ENCODE measurements at places on chromosomes 7 and 10.

GRCh38 chr10:23441251-23441650 lies 2.4 kb downstream of the OTUD1 start:
- no peak for DNase-seq

GRCh38 chr7:144787127-144787526 lies 48.7 kb downstream of the TPK1 start:
- no peak for DNase-seq

DNA sequence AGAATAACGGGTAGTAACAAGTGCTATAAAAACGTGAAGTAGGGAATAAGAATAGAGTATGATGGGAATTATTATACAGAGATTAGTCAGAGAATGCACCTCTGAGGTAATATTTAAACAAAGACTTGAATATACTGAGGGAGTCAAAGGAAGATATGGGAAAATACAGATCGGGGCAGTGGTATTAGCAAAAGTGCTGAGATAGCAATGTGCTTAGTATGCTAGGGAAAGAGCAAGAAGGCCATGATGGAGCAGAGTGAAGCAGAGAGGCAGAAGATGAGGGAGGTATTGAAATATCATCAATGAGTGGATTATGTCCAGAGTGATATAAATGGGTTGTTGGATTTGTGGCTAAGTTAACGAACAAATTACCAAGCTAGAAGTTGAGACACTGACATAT lies 96.5 kb upstream of the GPR22 start:
- DNase-seq, result no peak

- no peak for DNase-seq
These were observed 72.4 kb upstream of the PDGFA start for GRCh38 chr7:591856-592628.

GRCh38 chr10:12705943-12706342 lies 295.6 kb downstream of the CCDC3 start:
- DNase-seq, result no peak

- DNase-seq, result no peak
These were observed 13.8 kb downstream of the EN2 start for GRCh38 chr7:155471718-155472117.

DNA sequence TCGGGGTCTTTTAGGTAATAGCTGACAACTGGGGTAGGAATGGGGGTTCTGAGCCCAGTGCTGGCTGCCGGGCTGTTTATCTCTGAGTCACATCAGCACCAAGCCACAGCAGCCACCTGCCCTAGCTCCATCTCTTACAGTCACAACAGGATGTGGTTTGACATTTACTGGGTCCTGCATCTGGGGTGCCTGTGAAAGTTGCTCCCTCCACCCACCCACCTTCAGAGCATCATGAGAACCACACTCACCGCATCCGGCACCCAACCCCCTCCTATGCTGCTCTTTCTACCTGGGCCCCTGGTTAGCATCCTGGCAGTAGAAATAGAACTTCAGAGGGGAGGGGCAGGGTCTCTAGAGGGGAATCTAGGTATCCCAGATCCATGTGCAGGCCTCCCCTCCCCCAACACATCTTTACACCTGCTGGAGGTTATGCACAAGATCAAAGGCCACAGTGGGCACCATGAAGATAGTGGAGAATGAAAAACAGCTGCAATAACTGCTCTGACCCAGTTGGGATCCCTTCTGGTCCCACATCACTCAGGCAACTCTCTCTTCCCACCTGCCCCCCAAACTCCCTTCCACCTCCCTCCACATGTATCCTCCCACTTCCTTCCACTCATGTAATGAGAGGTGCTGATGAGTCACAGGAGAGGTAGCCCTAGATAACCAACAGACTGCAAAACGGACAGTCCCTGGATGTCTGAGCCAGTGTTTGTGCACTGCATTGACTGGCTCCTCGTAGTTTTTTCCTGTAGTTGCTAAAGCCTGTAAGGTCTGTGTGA lies 38.2 kb downstream of the PRSS2 start:
- DNase-seq, result no peak

DNA sequence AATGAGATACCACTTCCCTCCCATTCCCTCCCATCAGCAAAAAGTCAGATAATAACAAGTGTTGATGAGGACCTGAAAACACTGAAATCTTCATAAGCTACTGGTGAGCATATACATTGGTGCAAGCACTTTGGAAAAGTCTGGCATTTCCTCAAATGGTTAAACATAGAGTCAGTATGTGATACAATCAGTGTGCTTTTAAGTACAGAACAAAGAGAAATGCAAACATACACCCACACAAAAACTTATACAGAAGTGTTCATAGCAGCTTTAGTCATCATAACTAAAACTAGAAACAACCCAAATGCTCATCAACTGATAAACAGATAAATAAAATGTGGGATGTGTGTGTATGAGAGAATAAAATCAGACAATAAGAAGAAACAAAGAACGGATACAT lies 261.9 kb downstream of the ELMO1 start:
- no peak for DNase-seq

DNA sequence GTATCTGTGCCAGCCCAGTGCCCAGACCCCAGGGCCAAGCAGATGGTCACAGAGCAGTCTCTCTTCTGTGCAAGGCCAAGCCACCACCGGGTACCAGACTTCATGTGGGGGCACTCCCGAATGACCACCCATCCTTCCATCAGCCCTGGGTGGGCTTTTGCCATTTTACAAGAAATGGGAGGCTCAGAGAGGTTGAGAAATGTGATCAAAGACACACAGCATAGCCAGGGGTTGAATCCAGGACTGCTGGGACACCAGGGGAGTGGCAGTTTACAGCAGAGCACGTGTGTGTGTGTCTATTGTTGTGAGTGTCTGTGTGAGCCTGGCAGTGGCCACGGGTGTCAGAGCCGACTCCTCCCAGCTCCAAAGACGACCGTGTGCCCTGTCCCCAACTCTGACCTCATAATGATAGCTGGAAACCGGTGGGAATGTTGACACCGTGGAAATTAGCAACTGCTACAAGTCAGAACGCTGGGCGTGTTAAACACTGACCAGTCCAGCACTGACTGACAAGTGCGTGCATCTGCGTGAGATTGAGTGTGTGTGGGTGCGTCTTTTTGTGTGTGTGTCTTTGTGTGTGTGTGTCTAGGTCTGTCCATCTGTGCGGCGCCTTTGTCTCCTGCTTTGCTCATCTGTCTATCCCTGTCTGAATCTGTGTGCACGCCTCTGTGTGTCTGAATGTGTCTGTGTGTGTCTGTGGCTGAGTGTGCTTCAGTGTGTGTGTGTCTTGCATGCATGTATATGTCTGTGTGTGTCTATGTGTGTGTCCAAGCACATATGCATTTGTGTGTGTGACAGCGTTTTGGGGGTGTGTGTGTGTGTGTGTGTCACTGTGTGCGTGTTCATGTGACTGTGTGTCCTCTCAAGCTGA lies 17.2 kb upstream of the SLC29A4 start:
- DNase-seq, result no peak

DNA sequence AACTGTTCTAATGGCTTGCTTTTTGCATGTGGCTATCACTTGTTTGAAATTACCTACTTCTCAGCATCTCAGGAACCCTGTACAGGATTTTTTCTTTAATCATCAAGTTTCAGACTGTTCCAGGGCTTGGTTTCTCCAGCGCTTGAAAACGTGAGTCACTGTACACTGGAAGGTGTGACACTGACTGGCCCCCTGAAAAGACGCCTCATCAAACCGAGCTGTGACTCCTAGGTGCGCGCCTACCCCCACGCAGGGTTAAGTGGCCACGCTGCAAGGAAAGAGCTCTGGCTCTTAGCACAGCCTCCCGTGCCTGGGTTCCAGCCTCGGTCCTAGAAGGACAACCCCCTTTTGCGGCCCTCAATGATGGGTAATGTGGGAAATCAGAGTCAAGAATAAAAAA lies 81.0 kb downstream of the EBF3 start:
- DNase-seq, result no peak

DNA sequence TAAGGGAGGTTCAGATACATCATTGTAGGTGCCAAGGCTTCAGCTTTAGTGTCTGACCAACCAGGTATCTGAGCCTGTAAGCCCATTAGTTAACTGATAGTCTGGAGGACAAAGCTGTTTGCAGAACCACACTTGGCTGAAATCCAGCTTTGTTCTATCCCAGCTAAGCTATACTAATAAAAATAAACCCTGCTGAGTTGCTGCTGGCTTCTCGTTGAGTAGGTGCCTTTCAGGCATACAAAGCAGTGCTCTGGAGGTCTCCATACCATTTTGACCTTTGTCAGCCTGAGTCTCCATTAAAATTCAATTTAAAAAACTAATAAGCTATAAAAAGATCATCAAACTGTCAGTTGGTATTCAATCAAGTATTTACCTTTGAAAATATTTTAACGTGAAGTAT lies 22.0 kb downstream of the CDCA7L start:
- DNase-seq, result no peak

- no peak for DNase-seq
These were observed 13.7 kb upstream of the INMT start for GRCh38 chr7:30738026-30738915.

All from GOT3 (cell line).